ENCODE measurements at places on chromosomes 16 and 17.

- DNase-seq, result no peak
These were observed 53.3 kb upstream of the FASN start for GRCh38 chr17:82151106-82151957.

DNA sequence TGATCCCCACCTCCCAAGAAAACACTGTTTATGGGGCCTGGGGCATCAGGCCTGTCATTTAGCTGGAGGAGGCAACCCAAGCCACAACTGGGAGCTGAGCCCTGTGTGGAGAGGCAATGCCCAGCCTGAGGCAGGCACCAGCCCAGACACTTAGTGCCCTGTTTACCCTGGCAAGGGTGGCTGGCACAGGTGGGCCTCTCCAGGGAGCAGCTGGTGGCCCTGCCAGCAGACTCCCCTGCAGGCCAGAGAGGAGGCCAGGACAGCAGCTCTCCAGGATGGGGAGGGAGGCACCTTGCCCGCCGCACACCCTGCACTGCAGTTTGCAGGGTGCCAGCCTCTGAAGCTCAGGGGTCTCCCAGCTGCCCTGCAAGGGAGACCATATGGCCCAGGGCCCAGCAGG is 9.1 kb upstream of the TMEM92 start:
- DNase-seq, result no peak

DNA sequence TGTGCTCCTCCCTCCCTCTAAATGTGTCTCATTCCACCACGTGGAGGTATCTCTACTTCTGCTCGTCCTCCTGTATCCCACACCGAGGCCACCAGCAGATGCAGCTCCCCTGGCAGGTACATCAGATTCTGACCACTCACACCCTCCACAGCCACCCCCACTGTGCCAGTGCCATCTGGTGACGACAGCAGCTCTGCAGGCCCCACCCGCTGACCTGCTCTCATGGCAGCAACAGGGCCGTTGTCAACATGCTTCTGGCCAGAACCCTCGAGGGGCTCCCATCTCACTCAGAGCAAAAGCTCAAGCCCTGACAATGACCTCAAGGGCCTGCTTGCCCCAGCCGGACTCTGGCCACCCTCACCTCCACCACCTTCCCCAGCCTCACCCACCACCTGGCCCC is 93.4 kb downstream of the AMFR start:
- no peak for DNase-seq

DNA sequence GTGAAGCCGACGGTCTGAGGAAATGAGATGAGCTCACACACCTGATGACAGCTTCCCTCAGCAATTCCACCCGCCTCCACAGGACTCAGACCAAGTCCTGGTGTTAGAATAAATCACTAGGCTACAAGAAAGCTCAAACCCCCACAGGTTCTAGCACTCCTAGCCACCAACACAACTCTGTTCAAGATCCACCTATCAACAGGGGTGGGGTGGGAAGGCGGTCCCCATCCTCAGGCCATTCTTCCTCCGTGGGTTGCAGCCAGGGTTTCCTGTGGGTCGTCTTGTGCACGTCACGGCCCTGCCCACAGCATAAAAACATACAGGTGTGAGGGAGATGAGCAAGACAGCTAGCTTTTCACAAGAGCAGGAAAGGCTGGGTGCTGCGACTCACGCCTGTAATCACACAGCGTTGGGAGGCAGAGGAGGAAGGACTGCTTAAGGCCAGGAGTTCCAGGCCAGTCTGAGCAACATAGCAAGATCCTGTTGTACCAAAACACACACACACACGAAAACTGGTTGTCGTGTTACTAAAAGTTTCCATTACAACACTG is 81.1 kb downstream of the ANKRD11 start:
- DNase-seq, result peak; percentile 63

- no peak for DNase-seq
These were observed 248.9 kb downstream of the SHISA9 start for GRCh38 chr16:13150181-13150885.

- DNase-seq, result peak; percentile 91
These were observed 17.6 kb downstream of the DUS2 start for GRCh38 chr16:68040506-68041288.

GRCh38 chr16:80557037-80557436 is 16.2 kb downstream of the DYNLRB2 start:
- DNase-seq, result no peak

- peak; percentile 30 for DNase-seq
These were observed 16.9 kb downstream of the GRIN2C start for GRCh38 chr17:74842599-74843351.

- no peak for DNase-seq
These were observed 70.5 kb upstream of the GNG13 start for GRCh38 chr16:870856-871561.

GRCh38 chr17:82457073-82457928 is 1.2 kb upstream of the NARF start:
- no peak for DNase-seq

- no peak for DNase-seq
These were observed 27.2 kb downstream of the CLEC16A start for GRCh38 chr16:10971560-10971961.

GRCh38 chr17:78672871-78673371 is 95.7 kb upstream of the DNAH17 start:
- DNase-seq, result no peak

Measured in activated CD4-positive, alpha-beta T cell treated with anti-CD3 and anti-CD28 coated beads, Interleukin-2, amount 50 U/mL, for 48 hours (primary cell).